ENCODE measurements at places on chromosomes 4 and X.

GRCh38 chr4:126955292-126956183 is 677.2 kb upstream of the INTU start:
- no peak for DNase-seq

GRCh38 chr4:39658756-39659155 is 20.1 kb upstream of the SMIM14 start:
- no peak for DNase-seq

GRCh38 chr4:138706201-138706600 is 309.4 kb upstream of the NOCT start:
- DNase-seq: no peak

- DNase-seq: no peak
Measured at GRCh38 chr4:172996571-172997216, 171.9 kb upstream of the GALNT7 start.

DNA sequence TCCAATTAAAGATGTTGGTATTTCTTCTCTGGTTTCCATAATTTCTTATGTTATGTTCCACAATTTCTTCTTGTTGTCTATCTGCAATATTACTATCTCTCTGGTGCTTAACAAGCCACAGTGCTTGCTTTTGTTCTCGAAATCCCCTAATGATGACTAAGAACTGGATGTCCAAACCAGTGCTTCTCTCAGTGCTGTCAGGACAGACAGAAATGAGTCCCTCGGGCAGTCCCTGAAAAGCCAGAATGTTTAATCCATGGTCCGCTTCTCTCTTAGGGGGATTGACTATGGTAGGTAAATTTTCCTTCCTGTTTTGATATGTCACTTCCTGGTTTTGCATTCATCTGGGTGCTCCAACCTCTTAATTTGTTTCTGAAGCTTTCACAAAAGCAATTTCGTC is 321.6 kb upstream of the PCDH10 start:
- no peak for DNase-seq

- DNase-seq: no peak
Measured at GRCh38 chr4:83631066-83631465, 95.2 kb downstream of the GPAT3 start.

DNA sequence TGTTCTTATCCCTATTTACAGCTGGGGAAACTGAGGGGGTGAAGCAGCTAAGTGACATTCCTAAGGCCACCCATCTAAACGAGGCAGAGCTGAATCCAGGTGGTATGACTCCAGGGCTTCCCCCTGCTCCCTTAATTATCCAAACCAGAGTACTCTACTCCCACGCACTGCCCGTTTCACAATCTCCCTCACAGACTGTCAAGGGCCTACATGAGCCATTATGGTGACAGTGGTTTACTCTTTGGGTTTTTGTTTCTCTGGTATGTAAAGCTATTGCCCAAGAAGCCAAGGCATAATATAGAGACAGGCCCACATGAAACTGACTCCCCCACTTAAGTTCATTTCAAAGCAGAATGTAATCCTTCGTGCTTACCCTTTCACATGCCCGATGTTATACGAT is 95.1 kb downstream of the NHS start:
- DNase-seq: no peak

DNA sequence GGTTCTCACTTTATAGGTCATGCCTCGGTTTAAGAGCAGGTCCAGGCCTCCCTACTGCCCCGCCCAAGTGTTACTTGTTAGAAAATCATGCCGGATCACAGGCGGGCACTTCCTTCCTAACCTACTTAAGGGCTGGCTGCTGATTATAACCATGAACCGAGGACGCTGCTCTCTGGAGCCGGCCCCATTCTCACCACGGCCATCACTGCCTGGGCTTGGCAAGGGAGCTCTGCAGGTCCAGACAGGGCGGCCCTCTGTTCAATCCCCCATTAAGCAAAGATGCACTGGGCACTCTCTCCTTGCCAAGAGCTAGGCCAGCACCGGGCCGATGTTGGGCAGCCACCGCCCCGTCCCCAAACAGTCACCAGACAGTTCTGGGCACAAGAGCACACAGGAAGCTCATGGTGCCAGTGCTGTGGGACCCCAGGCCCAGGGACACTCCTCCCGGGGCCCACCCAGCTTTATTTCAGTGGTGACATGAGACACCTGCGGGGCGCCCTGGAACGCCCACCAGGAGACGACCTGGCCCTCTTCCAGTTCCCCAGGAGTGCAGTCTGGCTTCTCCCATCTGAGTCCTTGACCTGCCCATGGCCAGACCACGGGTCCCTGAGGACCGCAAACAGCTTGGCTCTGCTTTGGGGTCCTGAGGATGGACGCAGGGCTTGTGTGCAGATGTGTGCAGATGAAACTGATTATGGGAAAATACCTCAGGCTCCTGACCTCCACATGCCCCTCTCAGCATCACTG is 44.0 kb downstream of the ABLIM2 start:
- DNase-seq: no peak

DNA sequence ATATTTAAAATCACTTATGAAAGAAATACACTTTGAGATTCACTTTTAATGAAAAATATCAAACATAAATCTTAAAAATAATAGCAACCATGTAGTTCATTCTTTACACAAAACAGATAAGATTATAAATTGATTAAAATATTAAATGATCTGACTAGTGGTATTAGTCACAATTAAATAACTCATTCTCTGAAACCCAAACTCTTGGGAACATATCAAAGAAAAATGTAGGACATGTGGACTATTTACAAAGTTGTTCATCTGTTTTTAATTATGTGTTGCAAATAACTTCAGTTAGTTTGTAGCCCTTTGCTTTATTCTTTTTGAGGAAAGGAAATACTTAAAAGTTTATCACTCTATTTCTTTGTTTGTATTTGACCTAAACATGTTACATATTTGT is 9.5 kb upstream of the GUCY1A1 start:
- DNase-seq: no peak

DNA sequence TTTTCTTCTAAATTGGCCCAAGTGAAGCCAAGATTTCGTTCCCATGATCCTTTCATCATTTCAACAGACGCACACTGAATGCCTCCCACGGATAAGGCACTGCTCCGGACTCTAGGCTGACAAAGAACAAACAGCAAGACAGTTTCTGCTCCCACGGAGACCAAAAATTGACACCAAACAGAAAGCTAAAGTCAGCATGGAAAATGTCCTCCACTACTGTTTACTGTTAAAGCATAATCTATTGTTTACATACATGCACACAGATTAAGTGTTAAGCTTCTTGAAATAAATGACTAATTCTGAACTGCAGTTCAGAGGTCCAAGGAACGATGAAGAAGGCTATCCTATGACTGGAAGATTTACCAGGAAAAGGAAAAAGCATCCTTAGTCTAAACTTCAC is 199.6 kb downstream of the AASDH start:
- no peak for DNase-seq

GRCh38 chr4:81211956-81212355 is 3.1 kb downstream of the PRKG2 start:
- no peak for DNase-seq

GRCh38 chrX:19889582-19890342 is 2.4 kb upstream of the SH3KBP1 start:
- DNase-seq: peak; percentile 64

GRCh38 chr4:61200187-61200915 is at the start of gene ADGRL3:
Gene ADGRL3 (plus strand): TSS chr4:61200326.
- DNase-seq: peak; percentile 71

GRCh38 chr4:168134651-168135050 is 42.3 kb downstream of the ANXA10 start:
- no peak for DNase-seq

- no peak for DNase-seq
Measured at GRCh38 chr4:160450876-160451275, 1348.0 kb downstream of the RAPGEF2 start.

- DNase-seq: no peak
Measured at GRCh38 chr4:84879651-84880200, 86.8 kb downstream of the WDFY3 start.

DNA sequence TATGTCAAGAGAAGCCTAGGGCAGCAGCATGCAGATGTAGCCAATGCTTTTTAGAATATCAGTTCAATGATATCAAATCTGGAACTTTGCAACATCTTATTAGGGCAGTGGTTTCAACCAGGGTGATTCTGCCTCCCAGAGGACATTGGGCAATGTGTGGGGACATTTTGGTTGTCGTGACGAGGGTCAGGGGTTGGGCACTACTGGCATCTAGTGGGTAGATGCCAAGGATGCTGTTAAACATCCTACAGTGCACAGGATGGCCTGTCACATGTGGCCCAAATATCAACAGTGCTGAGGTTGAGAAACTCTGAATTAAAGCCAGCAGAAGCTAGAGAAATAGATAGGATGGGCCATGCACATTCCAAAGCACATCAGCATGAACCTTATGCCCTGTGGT is 152.3 kb downstream of the AMELX start:
- no peak for DNase-seq

GRCh38 chr4:1505511-1506460 is 99.5 kb upstream of the NKX1-1 start:
- peak; percentile 43 for DNase-seq

GRCh38 chr4:107333518-107333917 is 297.4 kb upstream of the DKK2 start:
- DNase-seq: no peak

DNA sequence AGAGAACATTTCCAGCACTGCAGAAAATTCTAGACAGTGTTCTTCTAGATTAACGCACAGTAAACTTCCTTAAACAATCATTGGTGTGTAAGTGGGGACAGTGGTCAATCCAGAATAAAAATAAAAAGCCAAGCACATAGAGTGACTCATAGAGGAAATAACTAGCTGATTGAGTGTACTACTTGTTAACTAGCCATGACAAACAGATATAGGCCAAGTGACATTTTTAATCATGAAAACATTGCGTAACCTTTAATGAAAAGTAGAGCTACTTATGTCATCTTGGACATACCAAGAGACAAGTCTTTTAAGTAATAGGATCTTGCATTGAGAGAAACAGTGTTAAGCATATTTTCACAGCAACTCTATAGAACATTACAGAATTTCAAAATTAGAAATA is 233.9 kb upstream of the MAB21L2 start:
- DNase-seq: no peak

DNA sequence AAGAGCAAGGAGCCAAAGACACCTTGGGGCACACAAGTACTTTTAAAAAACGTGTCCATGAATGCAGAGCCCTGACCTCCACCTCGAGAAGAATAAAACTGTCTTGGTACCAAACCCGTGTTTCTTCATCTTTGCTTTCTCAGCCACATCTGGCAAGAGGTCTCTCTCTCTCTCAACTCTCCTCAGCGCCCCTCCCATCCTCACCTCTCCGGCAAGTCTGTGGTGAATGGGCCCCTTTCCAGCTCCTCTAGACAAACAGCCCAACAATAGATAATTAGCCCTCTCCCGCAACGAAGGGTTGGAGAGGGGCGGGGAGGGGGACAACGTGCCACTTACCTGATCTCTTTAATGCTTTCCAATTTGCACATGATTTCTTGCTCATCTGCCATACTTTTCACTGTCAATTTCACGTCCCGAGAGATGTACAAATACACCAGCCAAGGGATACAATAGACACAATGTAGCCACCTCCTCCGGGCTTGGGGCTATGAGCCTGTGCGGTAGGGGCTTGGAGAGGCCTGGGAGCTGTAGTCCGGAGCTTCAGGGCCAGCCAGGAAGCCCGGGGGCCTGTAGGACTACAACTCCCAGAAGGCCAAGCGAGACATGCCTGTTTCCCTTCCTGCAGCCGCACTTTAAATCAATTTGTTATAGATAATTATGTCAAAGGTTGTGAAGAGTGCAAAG is at the start of gene ZC4H2:
ZC4H2 (minus strand) TSS at position 462 of the 684 bp plus-strand sequence; CDS start at position 389, 73 bp downstream.
- peak; percentile 80 for DNase-seq

DNA sequence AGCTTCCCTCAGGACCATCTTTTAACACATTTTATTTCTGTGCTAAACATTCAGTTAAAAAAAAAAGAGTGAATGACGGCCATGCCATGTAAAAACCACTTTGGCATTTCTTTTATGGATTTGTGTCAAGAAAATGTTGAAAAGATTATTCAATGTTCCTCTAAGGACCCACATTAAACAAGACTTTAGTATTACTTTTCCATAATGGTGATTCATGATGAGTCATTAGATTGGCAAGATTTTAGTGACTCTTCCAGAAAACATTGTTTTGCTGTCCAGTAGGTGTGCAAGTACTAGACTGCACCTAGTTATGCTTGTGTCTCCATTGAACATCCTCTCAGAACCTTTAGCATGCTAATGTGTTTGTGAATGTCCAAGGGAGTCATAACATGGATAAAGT is 748.6 kb downstream of the STPG2 start:
- no peak for DNase-seq
